Amygdala (tissue), 56 donors: ENCODE measurements at places on chromosomes 12 and 14.

GRCh38 chr12:41288142-41288811 lies 100.2 kb downstream of the PDZRN4 start:
- no peak for DNase-seq

GRCh38 chr12:125610971-125611370 lies 545.7 kb downstream of the AACS start:
- no peak for DNase-seq

DNA sequence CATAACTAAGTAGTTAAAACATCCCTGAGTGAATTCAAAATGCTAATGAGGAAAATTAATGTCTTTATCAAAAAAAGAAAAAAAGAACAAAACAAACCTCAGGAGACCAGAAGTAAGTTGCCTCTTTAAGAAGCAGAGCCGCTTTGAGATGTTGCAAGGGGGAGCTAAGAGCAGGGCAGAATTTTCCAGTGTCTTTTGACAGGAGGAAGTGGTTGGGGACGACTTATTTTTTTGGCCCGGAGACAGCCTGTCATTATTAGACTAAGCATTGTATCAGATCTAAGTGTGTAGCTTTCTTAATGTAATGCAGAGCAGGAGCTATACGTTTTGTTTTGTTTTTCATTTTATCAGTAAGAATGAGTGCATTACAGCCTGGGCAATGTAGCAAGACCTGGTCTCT lies 206.6 kb downstream of the CACNA1C start:
- DNase-seq, result no peak

DNA sequence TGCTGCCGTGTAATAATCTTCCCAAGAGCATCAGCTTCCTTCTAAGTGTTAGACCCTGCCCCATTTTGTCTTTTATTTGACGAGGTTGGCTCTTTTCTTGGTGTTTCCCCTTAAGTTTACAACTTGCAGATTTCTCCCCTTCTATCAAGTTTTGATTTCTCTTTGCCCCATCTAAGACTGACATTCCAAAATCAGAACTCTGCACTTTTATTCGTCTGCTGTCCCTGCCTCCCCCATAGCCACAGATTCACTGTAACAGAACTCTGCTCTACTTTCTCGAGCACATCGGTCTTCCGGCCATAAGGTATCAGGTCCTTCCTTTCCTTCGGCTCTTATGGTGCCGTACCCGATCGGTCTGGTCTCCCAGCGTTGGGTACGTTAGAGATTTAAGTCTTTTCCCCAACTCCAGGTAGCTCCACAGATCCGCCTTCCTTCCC lies 563 bp downstream of the DCP1B start:
- DNase-seq, result no peak

GRCh38 chr12:49874142-49874897 lies 29.4 kb downstream of the FAIM2 start:
- peak; percentile 65 for DNase-seq

GRCh38 chr14:104148433-104149277 lies 10.3 kb downstream of the KIF26A start:
- no peak for DNase-seq

DNA sequence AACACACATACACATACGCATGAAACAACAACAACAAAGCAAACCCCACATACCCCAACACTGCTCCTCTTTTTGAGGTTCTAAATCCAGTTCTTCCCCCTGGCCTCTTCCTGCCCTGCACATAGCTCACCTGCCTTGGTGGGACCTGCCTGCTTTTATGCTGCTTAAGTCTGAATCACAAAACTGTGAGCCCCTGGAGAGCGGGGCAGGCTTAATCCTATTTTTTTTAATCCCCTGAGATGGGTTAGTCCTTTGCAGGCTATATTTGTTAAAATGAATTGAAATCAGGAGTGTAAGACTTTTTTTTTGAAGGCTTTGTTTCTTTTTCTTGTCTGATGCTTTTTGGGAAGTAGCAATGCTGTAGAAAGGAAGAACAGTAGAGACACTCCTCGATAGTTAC lies 84.6 kb upstream of the MAX start:
- no peak for DNase-seq

DNA sequence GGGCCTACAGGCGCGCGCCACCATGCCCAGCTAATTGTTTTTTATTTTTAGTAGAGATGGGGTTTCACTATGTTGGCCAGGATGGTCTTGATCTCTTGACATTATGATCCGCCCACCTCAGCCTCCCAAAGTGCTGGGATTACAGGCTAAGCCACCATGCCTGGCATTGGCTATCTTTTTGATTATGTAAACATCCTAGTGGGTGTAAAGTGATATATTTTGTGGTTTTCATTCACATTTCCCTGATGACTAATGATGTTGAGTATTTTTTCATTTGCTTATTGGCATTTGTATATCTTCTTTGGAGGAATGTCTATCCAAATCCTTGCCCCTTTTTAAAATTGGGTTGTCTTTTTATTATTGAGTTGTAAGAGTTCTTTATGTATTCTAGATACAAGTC lies 16.3 kb downstream of the CREBL2 start:
- no peak for DNase-seq

DNA sequence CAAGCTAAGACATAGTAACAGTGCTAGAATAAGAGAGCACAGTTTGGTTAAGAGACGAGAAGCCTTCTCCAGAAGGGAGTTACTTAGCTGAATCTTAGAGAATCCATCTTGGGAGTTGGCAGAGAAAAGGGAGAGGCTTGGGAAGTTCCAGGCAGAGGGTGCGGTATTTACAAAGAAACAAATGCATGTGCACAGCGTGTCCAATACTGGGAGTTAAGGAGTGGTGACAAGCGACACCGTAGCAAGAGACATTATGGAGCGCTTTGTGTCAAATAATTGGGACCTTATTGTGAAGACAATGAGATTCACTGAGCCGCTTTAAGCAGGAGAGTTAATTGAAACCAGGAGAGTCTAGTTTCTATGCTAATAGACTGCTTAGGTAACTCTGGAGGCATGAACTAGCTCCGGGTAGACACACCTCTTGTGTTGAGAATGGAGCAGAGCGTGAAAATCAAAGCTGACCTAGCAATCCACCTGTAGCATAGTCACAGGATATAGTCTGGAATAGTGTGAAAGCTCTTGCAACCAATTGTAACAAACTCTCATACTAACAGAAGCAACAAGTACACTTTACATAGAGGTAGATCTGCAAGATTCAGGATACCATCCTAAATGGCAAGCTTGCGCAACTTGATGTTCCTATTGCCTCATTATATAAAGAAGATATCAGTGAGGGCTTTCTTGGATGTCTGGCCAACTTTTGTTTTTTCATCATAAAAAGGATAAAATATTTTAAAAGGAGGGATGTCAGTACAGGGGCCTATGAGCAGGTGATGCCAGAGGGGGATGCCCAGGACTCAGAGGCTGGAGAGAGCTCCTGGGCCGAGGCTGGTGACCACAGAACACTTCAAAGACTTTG lies 5.3 kb downstream of the ALDH1L2 start:
- DNase-seq, result no peak
